ENCODE measurements at places on chromosomes 5 and 9. TPM values are rescaled to one million over a fixed set of nuclear protein-coding genes. Genes with fewer than 3 reads are reported as not detected.

Gene IFNA21
- total RNA-seq: not detected

Gene ALDH1A1
- total RNA-seq: 287 TPM

Gene CYLC2
- not detected for total RNA-seq

Gene FOCAD
- 66.9 TPM for total RNA-seq

Gene ITGA1
- 1.9 TPM for total RNA-seq

Gene NIM1K
- not detected for total RNA-seq

Gene TAS2R1
- not detected for total RNA-seq

Gene FABP6
- total RNA-seq: not detected

Gene ASPN
- total RNA-seq: not detected

Gene FAM81B
- not detected for total RNA-seq

Gene COL15A1
- total RNA-seq: not detected

Gene WDR38
- not detected for total RNA-seq

Gene ANXA2R
- total RNA-seq: 6.6 TPM

Gene C9orf43
- total RNA-seq: 0.66 TPM

Measured in endothelial cell of umbilical vein (primary cell).